ENCODE measurements at places on chromosomes 11 and 22.

- DNase-seq = no peak
Observed at GRCh38 chr11:74654976-74655375, 62.6 kb downstream of the POLD3 start.

- no peak for DNase-seq
Observed at GRCh38 chr11:11612439-11612838, 9.4 kb downstream of the GALNT18 start.

- DNase-seq = no peak
Observed at GRCh38 chr11:36407356-36407755, 102.7 kb downstream of the TRAF6 start.

DNA sequence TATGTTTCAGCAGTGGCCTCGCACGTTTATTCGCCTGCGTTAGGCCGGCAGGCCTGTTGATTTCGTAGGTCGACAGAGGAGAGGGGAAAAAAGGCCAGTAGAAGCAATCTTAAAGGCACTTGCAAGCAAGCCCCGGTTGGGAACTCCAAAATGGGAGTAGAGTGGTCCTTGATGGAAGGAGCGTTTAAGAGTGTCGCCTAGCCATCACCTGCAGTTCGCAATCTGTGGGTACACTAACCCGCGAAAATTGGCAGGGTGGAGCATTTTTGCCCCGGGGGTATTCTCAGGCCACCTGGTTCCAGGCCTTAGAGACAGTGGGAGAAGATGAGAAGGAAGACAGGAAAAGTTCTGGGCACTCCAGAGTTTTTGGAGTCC lies 1.1 kb downstream of the EWSR1 start:
- no peak for DNase-seq

GRCh38 chr11:80841675-80842074 lies 1400.8 kb upstream of the TENM4 start:
- no peak for DNase-seq

DNA sequence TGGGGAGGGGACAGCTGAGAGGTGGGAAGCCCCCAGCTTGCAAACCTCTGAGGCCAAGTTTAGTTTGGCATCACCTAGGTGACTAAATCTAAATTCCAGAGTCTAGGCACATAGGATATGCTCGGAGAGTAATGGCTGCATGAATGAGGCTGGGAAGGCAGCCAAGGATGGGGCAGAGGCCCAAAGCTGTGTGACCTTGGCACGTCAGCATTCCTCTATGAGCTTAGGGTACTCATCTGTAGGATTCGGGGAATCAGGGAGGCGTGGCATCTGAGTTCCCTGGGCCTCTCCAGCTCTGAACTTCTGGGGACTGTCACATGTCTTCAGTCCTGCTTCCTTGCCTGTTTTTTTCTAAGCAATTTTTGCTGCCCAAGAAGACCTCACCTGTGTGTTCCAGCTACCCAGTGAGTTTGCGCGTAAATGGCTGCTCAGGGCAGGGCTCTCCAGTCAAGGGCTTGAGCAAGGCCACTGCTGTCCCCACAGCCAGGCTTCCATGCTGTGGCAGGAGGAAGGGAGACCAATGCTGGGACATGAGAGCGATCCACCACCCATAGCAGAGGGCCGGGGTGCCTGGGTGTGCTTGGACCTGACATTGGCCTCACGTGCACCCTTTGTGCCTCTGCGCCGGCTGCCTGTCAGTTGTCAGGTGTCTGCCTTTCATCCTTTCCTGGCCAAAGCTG lies 13.9 kb downstream of the DAGLA start:
- DNase-seq = no peak

GRCh38 chr11:32447252-32447651 lies 11.9 kb upstream of the WT1 start:
- no peak for DNase-seq

All from neuronal stem cell (in vitro differentiated cells).